GM12878 (cell line): ENCODE measurements at places on chromosomes 1 and 21.
A peak's percentile ranks its signal among the peaks of the same experiment; 100 is the strongest.

DNA sequence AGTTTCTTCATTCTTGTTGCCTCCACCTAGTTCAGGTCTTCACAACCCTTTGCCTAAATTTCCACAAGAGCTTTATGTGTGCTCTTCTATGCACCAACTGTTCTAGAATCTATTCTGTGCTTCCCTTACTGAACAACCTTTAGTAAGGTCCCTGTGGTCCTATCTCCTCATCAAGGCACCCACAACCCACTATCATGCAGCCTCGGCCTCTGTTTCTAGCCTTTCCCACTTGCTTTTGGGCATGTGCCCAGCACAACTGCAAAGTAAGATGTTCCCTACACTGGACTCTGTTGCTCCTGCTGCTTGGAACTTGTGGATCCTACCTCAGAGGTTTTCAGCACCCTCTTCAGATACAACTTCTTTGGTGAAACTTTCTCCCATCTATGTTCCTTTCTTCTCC lies 2.4 kb upstream of the IER5 start:
- no peak overlapping the region for H3K4me3 ChIP-seq
- DNase-seq, result no peak
- H3K36me3 ChIP-seq, result no peaks in the 10 kb centered on the region
- H3K4me1 ChIP-seq, result peaks cover 13% of the 10 kb centered on the region; the same call in 1 of the 2 replicates
- no peak overlapping the region for H3K27ac ChIP-seq

DNA sequence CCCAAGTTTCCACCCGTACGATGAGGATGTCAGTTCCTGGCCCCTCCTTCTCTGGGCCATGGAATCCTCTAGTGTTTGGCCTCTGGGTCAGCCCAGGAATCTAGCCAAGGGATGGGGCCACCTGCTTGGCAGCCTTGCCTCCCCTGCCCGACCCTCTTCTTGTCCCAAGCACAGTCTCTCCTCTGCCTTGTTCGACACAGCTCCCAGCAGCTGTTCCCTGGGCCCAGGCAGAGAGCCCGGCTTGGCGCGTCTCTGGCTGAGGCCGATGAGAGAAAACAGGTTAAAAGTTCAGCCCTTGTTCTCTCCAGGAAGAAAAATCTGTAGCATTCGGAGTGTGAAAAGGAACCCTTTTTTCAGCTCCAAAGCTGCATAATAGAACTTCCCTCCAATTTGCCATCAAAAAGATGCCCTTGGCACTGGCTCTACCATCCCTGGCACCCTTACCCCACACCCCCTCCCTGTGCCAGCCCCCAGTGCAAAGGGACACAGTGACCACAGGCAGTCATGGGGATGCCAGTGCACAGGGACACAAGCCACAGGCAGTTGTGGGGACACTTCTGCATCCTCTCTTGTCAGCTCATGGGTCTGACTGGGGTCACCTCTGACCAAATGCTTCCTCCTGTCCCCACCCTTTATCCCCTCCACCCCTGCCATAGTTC lies 68.4 kb downstream of the EPHB2 start:
- H3K27me3 ChIP-seq, result peaks cover 5% of the 10 kb centered on the region
- no peak for DNase-seq
- no peak overlapping the region for H3K27ac ChIP-seq
- H3K4me1 ChIP-seq, result no peaks in the 10 kb centered on the region

DNA sequence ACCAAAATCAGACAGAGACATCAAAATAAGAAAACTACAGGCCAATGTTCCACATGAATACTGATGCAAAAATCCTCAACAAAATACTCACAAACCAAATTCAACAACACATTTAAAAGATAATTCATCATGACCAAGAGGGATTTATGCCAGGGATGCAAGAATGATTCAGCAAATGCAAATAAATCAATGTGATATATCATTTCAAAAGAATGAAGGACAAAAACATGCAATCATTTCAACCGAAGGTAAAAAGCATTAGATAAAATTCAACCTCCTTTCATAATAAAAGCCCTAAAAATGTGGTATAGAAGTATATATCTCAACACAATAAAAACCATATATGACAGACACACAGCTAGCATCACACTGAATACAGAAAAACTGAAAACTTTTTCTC lies 81.5 kb upstream of the LYPLAL1 start:
- no peak overlapping the region for H3K27ac ChIP-seq
- no peak for DNase-seq
- no peak overlapping the region for H3K4me3 ChIP-seq
- peaks cover 21% of the 10 kb centered on the region for H3K4me1 ChIP-seq

DNA sequence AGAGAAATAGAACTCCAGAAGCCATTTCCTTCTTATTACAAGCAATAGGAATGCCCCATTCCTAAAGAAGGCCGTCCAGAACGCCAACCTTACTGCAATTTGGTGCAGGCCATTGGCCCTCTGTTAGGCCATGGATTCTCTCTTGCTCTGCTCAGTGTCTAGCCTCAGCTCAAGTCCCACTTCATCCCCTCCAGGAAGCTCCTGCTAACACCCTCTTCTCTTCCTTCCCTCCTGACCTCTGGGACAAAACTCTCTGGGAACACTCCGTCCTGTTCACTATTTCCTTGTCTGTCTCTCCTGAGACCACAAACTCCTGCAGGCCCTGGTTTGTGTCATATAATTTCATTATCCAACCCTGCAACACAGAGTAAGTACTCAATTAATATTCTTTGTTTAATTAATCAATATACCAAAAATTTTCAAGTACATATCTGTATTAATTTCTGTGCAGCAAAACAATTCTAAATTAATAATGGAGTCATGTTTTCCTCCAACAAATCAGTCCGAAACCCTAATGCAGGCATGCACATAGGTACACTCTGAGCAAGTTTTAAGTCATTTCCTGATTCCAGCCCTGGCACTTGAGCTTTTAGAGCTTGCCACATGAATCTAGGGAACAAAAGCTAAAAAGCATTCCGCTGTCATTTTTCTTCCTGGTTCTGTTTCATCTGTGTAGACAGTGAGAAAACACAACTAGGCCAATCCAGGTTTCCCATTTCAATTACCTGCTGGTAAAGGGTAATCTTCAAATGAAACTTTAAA lies 245.3 kb downstream of the SETD4 start:
- no peak for DNase-seq
- no peaks in the 10 kb centered on the region for H3K27me3 ChIP-seq

- no peaks in the 10 kb centered on the region for H3K27me3 ChIP-seq
- H3K36me3 ChIP-seq, result no peaks in the 10 kb centered on the region
- DNase-seq, result no peak
Observed at GRCh38 chr21:29145852-29146453, 15.5 kb downstream of the MAP3K7CL start.

DNA sequence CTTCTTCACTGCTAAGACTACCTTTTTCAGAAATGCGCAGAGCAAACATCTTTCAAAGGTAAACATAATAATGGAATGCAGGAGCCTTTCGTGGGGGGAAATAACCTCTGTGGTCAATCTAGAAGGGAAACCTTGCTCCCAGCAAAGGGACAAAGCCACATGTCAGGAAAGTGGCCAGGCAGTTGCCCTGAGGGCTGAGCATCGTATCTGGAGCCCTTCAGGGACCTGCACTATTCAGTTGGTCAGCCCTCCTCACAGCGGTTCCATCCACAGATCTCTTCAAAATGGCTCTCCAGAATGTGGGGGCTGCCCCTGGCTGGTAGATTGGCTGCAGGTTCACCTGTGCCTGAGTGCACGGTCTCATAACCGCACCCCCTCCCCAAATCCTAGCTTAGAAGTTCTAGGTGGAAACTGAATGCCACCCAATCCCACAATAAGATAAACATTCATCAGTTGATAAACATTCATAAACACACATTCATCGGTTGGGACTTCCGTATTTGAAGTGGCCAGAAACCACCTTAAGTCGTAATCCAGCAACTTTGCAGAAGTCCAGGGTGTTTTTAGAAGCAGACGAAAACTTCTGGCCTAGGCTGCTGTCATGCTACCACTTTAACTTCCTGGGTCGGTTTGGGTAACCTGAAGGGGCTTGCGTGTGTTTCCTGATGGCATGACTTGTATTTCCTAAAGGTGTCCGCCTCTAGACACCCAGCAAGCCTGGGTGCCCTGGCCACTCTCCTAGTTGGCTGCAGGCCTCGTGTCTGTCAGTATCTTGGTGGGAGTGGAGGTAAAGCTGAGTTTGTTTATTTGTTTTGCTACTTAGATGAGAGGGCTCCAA lies 50.5 kb downstream of the RASSF5 start:
- no peaks in the 10 kb centered on the region for H3K27me3 ChIP-seq
- peak overlapping the region; percentile 98 for H3K27ac ChIP-seq
- DNase-seq, result no peak

GRCh38 chr1:66168948-66169671 lies 364.8 kb upstream of the SGIP1 start:
- no peaks in the 10 kb centered on the region for H3K27me3 ChIP-seq
- H3K4me3 ChIP-seq, result no peak overlapping the region
- no peaks in the 10 kb centered on the region for H3K4me1 ChIP-seq
- no peaks in the 10 kb centered on the region for H3K36me3 ChIP-seq
- no peak for DNase-seq
- H3K27ac ChIP-seq, result no peak overlapping the region

GRCh38 chr1:6783936-6784559 lies 1.2 kb upstream of the CAMTA1 start:
- peaks cover 5% of the 10 kb centered on the region for H3K4me1 ChIP-seq
- H3K36me3 ChIP-seq, result no peaks in the 10 kb centered on the region
- H3K4me3 ChIP-seq, result peak overlapping the region; percentile 88
- no peaks in the 10 kb centered on the region for H3K27me3 ChIP-seq
- H3K27ac ChIP-seq, result peak overlapping the region; percentile 90

DNA sequence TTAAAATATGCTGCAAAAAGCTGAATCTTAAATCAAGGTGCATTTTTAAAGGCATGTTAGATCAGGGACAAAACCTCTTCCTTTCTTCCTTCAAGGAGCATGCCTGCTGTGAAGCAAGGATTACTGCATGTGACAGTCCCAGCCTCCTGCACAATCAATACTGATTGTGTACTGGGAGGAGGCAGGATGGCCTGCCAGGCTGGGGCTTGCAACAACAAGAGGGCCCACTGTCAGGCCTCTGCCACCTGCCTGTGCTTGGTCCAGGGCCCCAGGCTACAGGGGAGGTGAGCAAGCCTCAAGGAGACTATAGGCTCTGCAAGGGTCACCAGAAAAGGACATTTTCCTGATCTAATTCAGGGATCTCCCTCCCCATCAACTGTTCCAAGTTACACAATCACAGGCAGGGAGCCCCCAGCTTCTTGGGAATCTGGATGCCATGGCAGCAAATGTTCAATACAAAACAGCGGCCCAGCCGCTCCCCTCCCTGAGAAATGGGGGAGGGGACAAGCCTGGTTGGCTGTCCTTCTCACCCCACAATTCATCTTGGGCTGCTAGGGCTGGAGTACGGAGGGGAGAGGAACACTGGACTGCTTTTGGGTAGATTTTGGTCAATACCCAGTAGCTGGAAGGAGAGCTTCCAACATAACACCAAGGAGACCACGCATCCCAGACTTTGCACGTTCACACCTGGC lies 76.7 kb downstream of the SSBP3 start:
- no peak for DNase-seq
- no peak overlapping the region for H3K4me3 ChIP-seq
- no peak overlapping the region for H3K27ac ChIP-seq
- H3K36me3 ChIP-seq, result peaks cover 5% of the 10 kb centered on the region; the same call in 1 of the 2 replicates
- H3K4me1 ChIP-seq, result peaks cover 14% of the 10 kb centered on the region
- no peaks in the 10 kb centered on the region for H3K27me3 ChIP-seq

- no peak overlapping the region for H3K27ac ChIP-seq
- H3K27me3 ChIP-seq, result no peaks in the 10 kb centered on the region
- H3K36me3 ChIP-seq, result peaks cover 5% of the 10 kb centered on the region; the same call in 1 of the 2 replicates
- no peak overlapping the region for H3K4me3 ChIP-seq
- no peak for DNase-seq
Observed at GRCh38 chr1:10613861-10614260, 139.1 kb downstream of the PEX14 start.

DNA sequence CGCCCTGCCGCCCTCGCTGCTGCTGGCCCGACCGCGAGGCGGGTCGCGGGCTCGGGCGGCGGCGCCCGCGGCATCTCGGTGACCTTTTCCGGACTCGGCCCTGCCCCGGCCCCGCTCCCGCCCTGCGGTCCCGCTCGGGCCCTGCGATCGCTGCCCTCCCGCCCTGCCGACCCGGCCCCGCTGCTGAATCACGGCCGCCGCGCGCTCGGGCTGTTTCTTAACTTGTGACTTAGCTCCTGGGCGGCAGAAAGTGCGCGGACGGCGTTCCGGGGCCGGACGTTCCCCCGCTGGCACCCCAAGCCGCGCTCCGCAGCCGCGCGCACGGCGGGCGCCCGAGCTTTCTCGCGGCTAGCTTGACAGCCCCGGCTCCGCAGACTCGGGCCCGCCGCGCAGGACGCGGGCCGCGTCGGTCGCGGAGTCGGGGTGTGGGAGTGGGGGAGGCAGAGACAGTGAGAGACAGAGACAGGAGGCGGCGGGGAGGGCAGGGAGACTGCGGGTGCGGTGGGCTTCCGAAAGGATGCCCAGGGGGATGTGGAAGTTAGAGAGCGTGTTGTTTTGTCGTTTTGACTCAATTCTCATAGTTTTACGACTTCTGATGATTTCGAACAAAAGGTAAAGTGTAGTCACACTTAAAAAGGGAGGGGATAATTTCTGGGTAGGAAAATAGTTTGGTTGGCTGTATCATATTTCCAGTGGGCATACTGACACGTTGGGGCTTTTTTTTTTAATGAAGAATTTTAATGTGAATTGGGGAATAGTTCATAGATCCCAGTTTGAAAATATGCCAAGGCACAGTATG lies 49.8 kb downstream of the PRDM2 start:
- peaks cover 4% of the 10 kb centered on the region for H3K36me3 ChIP-seq
- peak overlapping the region; percentile 70 for H3K27ac ChIP-seq
- peak overlapping the region; percentile 84 for H3K4me3 ChIP-seq

- no peaks in the 10 kb centered on the region for H3K36me3 ChIP-seq
- no peak for DNase-seq
- no peak overlapping the region for H3K4me3 ChIP-seq
Observed at GRCh38 chr1:152348447-152348846, 11.4 kb downstream of the FLG2 start.

- no peaks in the 10 kb centered on the region for H3K36me3 ChIP-seq
- H3K4me3 ChIP-seq, result no peak overlapping the region
- H3K27me3 ChIP-seq, result no peaks in the 10 kb centered on the region
- H3K4me1 ChIP-seq, result no peaks in the 10 kb centered on the region
Observed at GRCh38 chr21:38942748-38943211, 137.1 kb downstream of the ETS2 start.

DNA sequence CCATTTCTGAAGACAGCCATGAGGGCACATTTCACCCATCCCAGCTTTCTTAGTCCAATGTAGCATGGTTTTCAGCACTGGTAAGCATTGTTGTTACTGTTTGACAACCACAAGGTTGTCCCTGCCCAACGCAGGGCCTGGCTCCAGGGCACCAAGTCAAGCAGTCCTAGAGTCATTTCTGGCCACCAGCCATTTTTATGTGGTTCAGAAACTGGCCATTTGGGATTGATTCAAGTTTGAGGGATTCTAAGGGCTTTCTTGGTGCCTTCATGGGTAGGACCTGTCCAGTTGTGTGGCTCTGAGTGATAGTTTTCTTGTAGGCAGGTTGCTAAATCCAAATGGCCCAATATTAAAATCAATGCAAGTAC lies 535.4 kb upstream of the USP24 start:
- DNase-seq, result no peak
- H3K27ac ChIP-seq, result no peak overlapping the region
- H3K36me3 ChIP-seq, result no peaks in the 10 kb centered on the region
- no peak overlapping the region for H3K4me3 ChIP-seq

- peak; percentile 39 for DNase-seq
- no peaks in the 10 kb centered on the region for H3K27me3 ChIP-seq
- H3K36me3 ChIP-seq, result peaks cover 72% of the 10 kb centered on the region
- 0 out of 2 replicates have a peak overlapping the region, but pooled peaks have one; percentile 34 for H3K4me3 ChIP-seq
- H3K27ac ChIP-seq, result peak overlapping the region; percentile 71
Observed at GRCh38 chr1:9717193-9718005, 65.9 kb downstream of the PIK3CD start.
